Melanocyte of skin (primary cell): ENCODE measurements at places on chromosomes 5 and 9. TPM values are rescaled to one million over a fixed set of nuclear protein-coding genes. Genes with fewer than 3 reads are reported as not detected.

The STPG3 gene
- not detected in 2 replicates for total RNA-seq

The ZFR gene
- total RNA-seq, result 60.2 and 94.9 TPM in 2 replicates

The KCTD16 gene
- not detected in 2 replicates for total RNA-seq

The PTGDS gene
- total RNA-seq, result 1.1 TPM in 1 of 2 replicates, not detected in the other

The MROH2B gene
- total RNA-seq, result not detected in 2 replicates

The PCDHGB2 gene
- 0.46 and 0.67 TPM in 2 replicates for total RNA-seq

The GRK6 gene
- total RNA-seq, result 25.5 and 32.7 TPM in 2 replicates

The ZDHHC11B gene
- total RNA-seq, result 0.34 and 2.9 TPM in 2 replicates

The AGXT2 gene
- not detected in 2 replicates for total RNA-seq

The IL5 gene
- total RNA-seq, result not detected in 2 replicates

The EQTN gene
- total RNA-seq, result 0.93 TPM in 1 of 2 replicates, not detected in the other

The GADD45G gene
- 0.36 TPM in 1 of 2 replicates, not detected in the other for total RNA-seq

The GCNT4 gene
- total RNA-seq, result 3.3 and 3.8 TPM in 2 replicates

The TLR4 gene
- total RNA-seq, result 28.7 and 43.7 TPM in 2 replicates

The PPP2R2B gene
- total RNA-seq, result 1.4 and 2.9 TPM in 2 replicates

The FBP2 gene
- not detected in 2 replicates for total RNA-seq

The GFI1B gene
- total RNA-seq, result not detected in 2 replicates

The DBH gene
- total RNA-seq, result not detected in 2 replicates

The EFNA5 gene
- 4.8 and 5.0 TPM in 2 replicates for total RNA-seq

The ARHGEF39 gene
- total RNA-seq, result 1.7 and 4.7 TPM in 2 replicates

The ADAMTS19 gene
- total RNA-seq, result under 0.01 TPM in 2 replicates

The PCDHGB4 gene
- total RNA-seq, result 5.9 and 14.2 TPM in 2 replicates
